ENCODE measurements at places on chromosomes 12 and 14.
A peak's percentile ranks its signal among the peaks of the same experiment; 100 is the strongest.

GRCh38 chr12:102527171-102527720 is 46.9 kb upstream of the IGF1 start:
- no peak for DNase-seq

- DNase-seq = no peak
Measured at GRCh38 chr12:21539797-21540196, 13.7 kb downstream of the SPX start.

DNA sequence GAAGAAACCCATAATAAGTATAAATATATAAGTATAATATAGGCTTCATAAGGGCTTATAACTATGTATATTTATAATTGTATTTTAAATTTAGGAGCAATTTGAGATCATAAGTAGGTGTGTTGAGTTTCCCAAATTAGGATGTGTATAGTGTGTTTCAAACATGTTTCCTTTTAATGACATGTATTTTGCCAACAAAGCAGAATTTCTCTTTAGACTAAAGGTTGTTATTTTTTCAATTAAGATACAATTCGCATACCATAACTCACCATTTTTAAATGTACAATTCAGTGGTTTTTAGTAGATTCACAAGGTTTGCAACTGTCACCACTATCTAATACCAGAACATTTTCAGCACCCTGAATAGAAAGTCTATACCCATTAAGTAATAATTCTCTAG is 7.7 kb upstream of the ARL1 start:
- DNase-seq = no peak

GRCh38 chr12:63889721-63890509 is 45.4 kb downstream of the SRGAP1 start:
- DNase-seq = no peak

- no peak for DNase-seq
Measured at GRCh38 chr14:104600141-104600643, 4.4 kb downstream of the TMEM179 start.

GRCh38 chr12:57214398-57214781 is 2.2 kb upstream of the NXPH4 start:
- peak; percentile 76 for DNase-seq

DNA sequence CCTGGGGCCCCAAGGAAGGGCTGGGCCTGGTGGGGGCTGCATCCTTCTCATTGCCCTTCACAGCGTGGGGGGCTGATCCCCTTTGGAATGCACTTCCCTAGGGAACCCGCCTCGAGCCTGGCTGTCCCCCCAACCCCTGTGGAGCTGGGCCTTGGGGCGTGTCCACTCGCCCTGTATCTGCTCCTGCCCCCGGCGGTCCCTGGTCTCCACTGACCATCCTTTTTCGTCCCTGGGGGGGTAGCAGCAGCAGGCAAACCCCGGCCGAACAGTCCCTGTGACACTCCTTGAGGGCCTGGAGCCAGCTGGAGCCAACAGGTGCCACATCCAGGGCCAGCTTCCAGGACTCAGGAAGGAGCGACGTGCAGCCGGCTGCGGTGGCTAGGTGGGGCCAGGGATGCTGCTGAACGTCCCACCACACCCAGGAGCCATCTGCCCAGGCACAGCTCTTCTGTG is 9.4 kb upstream of the GPR132 start:
- DNase-seq = no peak

All from activated naive CD4-positive, alpha-beta T cell treated with Interleukin-2 at 50 U/mL for 16 hours (primary cell).